ENCODE measurements at places on chromosomes 5 and 9.
A peak's percentile ranks its signal among the peaks of the same experiment; 100 is the strongest.

DNA sequence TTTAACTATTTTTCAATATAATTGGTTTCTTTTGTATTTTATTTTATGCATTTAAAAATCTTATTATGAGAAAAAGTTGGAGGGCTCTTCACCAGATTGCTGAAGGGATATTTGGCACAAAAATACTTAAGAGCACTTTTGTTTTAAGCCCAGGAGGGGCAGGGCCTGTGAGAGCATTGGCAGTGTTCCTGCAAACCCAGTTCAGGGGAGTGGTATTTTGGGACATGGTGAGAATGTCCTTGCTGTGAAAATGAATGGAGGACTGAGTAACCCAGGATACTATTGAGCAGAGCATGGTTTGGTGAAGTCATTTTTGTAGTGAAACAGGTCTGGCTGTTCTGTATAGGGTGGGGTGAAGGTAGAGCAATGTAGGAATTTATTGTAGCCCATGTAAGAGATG lies 121.4 kb downstream of the KCTD16 start:
- DNase-seq, result no peak

GRCh38 chr5:149961957-149962409 lies 1.4 kb downstream of the SLC26A2 start:
- peak; percentile 49 for DNase-seq

DNA sequence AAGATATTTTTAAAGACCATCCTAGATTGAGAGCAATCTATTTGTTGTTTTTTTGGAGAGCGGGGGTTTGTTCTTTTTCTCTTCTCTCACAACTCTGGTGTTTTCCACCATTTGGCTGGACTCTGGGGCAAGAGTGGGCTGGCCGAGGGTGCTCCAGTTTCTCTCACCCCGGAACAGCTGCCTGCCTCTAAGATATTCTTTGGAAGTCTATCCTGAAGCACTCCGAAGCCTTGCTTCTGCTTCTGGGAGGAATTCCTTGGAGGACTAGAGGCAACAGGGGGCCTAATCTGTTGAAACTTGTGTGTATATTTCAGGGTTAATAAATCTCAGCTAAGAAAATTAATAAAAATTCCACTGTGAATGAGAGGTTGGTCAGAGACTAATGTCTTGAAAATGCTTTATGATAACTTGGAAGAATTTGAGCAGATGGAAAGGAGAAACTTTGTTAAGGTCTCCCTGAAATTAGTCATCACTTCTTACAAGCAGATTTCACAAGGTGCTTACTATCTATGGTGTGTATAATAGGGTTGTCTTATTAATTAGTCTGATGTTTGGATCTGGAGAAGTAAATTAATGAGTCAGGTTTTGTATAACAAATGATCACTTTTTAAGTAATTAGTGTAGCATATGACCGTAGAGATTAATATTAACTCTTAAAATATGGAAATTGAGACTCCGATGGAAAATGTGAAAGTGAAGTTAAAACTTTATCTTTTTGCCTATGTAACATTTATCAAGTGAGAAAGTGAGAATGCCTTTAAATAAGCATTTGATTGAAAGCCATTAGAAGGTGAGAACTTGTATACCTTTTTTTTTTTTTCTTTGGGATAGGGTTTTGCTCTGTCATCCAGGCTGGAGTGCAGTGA lies 4.0 kb downstream of the MAN2A1 start:
- peak; percentile 10 for DNase-seq

GRCh38 chr5:32228816-32229215 lies 54.7 kb upstream of the GOLPH3 start:
- DNase-seq, result no peak

- peak; percentile 74 for DNase-seq
These were observed 20.4 kb downstream of the ANKS6 start for GRCh38 chr9:98775831-98776441.

Measured in erythroblast (primary cell).